ENCODE measurements at places on chromosomes 11 and 22. TPM values are rescaled to one million over a fixed set of nuclear protein-coding genes. Genes with fewer than 3 reads are reported as not detected.
A peak's percentile ranks its signal among the peaks of the same experiment; 100 is the strongest.

The C11orf65 gene
- 1.1 TPM for total RNA-seq

The MYBPC3 gene
- 0.19 TPM for total RNA-seq

The OLFML1 gene
- total RNA-seq: 7.6 TPM

The EMID1 gene
- total RNA-seq: 9.6 TPM

The LINC01488 gene
- not detected for total RNA-seq

The OTOG gene
- 0.06 TPM for total RNA-seq

The ADAMTS15 gene
- 6.2 TPM for total RNA-seq

The MOGAT2 gene
- not detected for total RNA-seq

The NLRP10 gene
- total RNA-seq: not detected

DNA sequence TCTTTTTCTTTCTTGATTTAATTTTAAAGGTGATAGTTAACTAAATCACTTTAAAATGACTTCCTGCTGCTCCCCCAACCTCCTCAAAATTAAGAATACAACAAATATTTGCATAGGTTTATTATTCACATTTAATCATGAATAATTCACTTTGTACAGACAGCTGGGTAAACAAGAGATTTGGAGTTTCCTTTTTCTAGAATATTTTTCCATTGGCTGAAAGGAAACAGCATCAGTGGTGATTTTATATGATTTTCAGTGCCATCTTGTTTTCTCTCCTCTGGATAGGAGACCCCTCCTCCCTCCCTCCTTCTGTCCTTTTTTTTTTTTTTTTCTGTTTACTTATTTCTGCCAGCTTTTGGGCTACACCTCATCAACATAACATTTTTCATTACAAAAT is 60.5 kb downstream of the LIF start:
- no peak overlapping the region for H3K27ac ChIP-seq
- H3K27me3 ChIP-seq: no peaks in the 10 kb centered on the region
- no peak for DNase-seq
- H3K4me1 ChIP-seq: peaks cover 3% of the 10 kb centered on the region
- no peaks in the 10 kb centered on the region for H3K36me3 ChIP-seq
- no peak overlapping the region for H3K4me3 ChIP-seq

DNA sequence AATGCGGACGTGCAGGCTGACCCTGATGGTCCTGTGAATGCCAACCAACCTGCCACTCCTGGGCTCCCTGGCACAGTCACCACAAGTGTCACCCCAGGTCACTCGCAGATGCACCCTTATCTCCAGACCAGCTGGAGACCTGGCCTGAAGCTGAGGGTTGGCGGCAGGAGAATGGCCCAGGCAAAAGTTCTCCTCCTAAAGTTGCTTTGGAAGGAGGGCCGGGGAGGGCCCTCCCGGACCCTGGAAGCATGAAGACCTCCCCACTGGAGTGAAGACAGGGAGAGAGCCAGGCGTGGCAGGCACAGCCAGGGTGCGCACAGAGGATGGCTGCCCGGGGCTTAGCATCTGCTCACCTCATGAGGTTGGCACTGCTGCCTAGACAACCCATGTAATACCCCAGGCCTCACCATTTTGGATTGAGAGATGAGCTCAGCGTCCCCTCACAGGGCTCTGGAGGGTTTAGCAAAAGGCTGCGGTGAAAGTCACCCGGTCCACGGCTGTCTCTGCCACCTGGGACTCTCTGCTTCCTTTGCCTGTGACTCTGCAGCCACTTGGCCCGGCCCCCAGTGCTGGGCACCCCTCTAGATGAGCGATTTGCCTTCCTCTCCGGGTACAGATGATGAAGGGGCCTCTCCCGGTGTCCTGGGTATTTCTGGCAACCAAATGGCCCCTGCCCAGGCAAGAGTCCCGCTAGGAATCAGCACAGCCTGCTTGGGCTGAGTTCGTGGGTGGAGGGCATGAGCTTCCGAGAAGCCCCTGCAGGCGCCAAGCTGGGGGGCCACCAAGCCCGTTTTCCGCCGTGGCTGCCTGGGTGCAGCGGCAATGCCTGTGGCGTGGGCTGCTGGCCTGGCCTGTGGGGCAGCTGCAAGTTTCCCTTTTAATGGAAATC is 48.3 kb upstream of the SEPTIN5 start:
- DNase-seq: no peak
- H3K36me3 ChIP-seq: no peaks in the 10 kb centered on the region
- no peak overlapping the region for H3K27ac ChIP-seq
- H3K4me1 ChIP-seq: no peaks in the 10 kb centered on the region

DNA sequence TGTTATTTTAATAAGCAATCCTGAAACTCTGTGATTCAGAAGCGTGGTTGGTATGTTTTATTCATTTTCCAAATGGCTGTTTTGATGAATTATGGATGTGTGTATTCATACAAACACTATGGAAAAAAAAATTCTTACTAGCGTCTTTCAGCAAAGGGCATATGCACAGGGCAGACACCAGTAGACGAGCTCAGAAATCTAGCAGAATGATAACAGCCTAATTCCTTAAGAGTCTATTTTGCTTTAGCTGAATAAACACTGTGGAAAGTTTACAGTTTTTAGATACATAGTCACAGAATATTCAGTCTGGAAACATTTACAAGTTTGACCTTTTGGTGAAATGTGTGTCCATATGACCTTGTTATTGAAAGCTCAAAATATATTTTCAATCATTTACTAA is 418.8 kb upstream of the LUZP2 start:
- no peaks in the 10 kb centered on the region for H3K27me3 ChIP-seq
- no peak overlapping the region for H3K27ac ChIP-seq
- DNase-seq: no peak
- no peaks in the 10 kb centered on the region for H3K4me1 ChIP-seq
- H3K4me3 ChIP-seq: no peak overlapping the region
- H3K36me3 ChIP-seq: no peaks in the 10 kb centered on the region

GRCh38 chr11:1350086-1350725 is 39.5 kb upstream of the BRSK2 start:
- no peak overlapping the region for H3K27ac ChIP-seq
- no peaks in the 10 kb centered on the region for H3K27me3 ChIP-seq
- no peaks in the 10 kb centered on the region for H3K4me1 ChIP-seq
- H3K4me3 ChIP-seq: no peak overlapping the region
- peak; percentile 44 for DNase-seq
- no peaks in the 10 kb centered on the region for H3K36me3 ChIP-seq

DNA sequence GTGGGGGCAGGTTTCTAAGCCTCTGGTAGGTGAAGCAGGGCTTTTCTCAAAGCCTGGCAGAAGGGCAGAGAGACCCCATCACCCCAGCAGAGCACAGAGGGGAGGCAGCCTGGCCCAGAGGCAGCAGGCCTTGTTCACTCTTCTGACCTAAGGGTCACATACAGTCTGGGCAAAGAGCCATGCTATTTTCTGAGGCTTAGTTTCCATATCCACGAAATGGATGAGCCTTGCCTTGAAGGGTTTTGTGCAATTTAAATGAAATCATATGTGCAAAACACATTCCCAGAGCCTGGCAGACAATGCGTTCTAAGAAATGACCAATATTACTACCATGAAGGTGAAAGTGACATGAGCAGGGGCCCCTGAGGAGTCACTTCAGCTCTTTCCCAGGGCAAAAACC is 44.5 kb downstream of the HIRA start:
- H3K36me3 ChIP-seq: peaks cover 58% of the 10 kb centered on the region
- H3K27me3 ChIP-seq: no peaks in the 10 kb centered on the region
- no peak overlapping the region for H3K27ac ChIP-seq
- no peak for DNase-seq
- no peak overlapping the region for H3K4me3 ChIP-seq
- H3K4me1 ChIP-seq: no peaks in the 10 kb centered on the region

DNA sequence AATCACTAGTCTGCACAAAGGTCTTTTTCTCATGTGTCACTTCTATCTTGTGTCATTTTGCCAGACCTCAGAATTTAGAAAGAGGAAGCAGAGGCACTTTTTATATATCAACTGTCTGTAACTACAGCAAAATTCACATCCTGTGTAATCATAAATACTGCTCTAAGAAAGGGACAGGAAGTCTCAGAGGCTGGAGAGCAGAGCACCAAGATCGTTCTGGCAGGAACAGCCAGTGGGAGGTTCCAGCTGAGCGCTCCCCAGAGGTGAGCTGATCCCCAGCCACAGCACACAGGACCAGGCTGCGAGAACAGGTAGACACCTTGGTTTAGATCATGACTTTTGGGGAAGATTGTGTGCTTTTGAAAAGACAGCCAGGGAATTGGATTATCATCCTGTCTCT is at the start of gene MS4A7:
Gene MS4A7 (plus strand): TSS at position 179 of the 400 bp plus-strand sequence. CDS start 4,610 bp downstream, outside the sequence.
- peak within 1 kb of the TSS; percentile 20 for H3K27ac ChIP-seq
- no peaks in the 10 kb centered on the region for H3K4me1 ChIP-seq
- no peaks in the 10 kb centered on the region for H3K36me3 ChIP-seq
- peak within 1 kb of the TSS; percentile 5 for H3K4me3 ChIP-seq

- H3K27ac ChIP-seq: no peak overlapping the region
- no peaks in the 10 kb centered on the region for H3K27me3 ChIP-seq
- H3K4me3 ChIP-seq: no peak overlapping the region
- no peaks in the 10 kb centered on the region for H3K4me1 ChIP-seq
Measured at GRCh38 chr11:118742304-118742703, 48.7 kb downstream of the DDX6 start.

GRCh38 chr22:42214633-42215415 is 55.6 kb downstream of the TCF20 start:
- H3K4me1 ChIP-seq: peaks cover 11% of the 10 kb centered on the region
- DNase-seq: peak; percentile 69

DNA sequence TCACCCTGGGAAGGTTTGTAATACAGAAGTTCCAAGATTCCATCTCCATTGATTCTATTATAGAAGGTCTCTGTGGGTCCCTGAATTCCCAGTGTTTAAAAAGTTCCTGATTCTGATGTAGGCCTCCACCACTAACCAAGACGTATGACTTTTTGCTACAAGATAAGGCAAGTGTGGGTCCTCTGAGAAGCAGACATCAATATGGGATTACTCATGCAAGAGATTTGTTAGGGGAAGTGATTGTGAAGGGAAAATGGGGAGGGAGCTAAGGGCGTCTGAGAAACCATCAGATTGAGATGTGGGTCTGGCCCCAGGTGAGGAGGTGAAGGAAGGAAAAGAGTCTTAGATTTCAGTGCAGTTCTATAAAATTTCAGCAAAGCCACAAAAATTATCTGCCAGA is 10.2 kb upstream of the LGR4 start:
- no peak for DNase-seq
- H3K4me1 ChIP-seq: no peaks in the 10 kb centered on the region
- H3K27ac ChIP-seq: no peak overlapping the region
- no peaks in the 10 kb centered on the region for H3K27me3 ChIP-seq
- no peak overlapping the region for H3K4me3 ChIP-seq

GRCh38 chr11:70829886-70830272 is 422.5 kb downstream of the SHANK2 start:
- H3K36me3 ChIP-seq: no peaks in the 10 kb centered on the region
- H3K27ac ChIP-seq: no peak overlapping the region
- no peak for DNase-seq
- H3K4me1 ChIP-seq: no peaks in the 10 kb centered on the region

DNA sequence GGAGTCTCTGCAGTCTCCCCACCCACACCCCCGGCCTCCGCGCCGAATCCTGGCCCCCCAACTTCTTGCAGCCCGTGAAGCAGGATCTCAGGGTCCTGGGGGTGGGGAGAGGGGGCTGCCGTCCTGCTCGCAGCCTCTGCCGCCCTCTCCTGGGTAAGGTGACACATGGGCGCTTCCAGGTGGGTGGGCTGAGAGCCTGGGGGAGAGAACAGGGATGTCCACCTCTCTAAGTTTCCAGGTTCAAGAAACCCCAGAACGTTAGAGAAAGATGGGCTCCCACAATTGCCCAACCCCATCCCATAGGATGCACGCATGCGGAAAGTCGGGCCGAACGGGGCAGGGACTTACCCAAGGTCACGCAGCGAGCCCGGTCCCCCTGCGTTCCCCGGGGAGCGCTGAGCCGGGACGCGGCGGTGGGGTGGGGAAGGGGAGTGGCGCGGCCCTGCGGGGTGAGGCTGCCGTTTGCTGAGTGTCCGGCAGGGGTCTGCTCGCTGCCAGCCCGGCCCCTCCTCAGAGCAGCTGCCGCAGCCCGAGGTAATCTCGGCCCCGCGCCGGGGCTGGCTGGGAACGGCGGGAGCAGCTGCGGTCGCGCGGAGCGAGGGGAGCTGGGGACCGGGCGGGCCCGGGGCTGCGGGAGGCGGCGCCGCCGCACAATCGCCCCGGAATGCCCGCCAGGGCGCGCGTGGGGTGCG is 705 bp upstream of the CAPN1 start:
- peak; percentile 91 for DNase-seq
- H3K36me3 ChIP-seq: no peaks in the 10 kb centered on the region
- H3K27ac ChIP-seq: peak overlapping the region; percentile 74
- no peaks in the 10 kb centered on the region for H3K27me3 ChIP-seq

DNA sequence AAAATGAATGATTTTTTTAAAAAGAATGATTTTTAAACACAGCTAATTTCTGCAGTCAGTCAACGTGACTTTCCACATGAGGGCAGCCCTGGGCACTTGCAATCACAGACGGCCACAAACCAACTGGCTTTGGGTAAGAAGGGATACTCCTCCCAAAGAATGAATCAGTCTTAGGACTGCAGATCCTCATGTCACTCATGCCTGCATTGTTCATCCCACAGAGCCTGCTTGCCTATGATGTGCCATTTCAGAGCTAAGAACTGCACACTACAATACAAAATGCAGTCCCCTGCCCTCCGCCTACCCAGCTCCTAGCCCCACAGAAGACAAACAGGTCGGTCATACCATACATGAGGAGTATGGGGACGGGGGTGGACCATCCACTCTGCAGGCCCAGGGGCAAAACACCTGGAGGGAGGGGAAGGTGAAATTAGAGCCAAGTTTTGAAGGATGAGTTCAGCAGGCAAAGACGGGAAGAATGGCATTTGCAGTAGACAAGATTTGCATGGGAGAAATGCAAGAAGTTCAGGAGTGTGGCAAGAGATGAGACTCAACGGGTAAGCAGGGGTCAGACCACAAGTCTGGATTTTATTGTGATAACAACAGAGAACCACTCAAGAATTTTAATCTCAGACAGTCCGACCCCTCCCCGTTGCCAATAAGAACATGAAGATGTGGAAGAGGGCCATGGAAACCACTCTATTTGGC is 24.7 kb downstream of the PACSIN2 start:
- H3K36me3 ChIP-seq: no peaks in the 10 kb centered on the region
- H3K4me1 ChIP-seq: no peaks in the 10 kb centered on the region
- no peak overlapping the region for H3K4me3 ChIP-seq
- no peaks in the 10 kb centered on the region for H3K27me3 ChIP-seq
- no peak for DNase-seq
- no peak overlapping the region for H3K27ac ChIP-seq

- no peak overlapping the region for H3K27ac ChIP-seq
- no peak overlapping the region for H3K4me3 ChIP-seq
- no peak for DNase-seq
- H3K4me1 ChIP-seq: no peaks in the 10 kb centered on the region
- H3K36me3 ChIP-seq: no peaks in the 10 kb centered on the region
Measured at GRCh38 chr22:36743011-36743410, 32.9 kb downstream of the IFT27 start.

DNA sequence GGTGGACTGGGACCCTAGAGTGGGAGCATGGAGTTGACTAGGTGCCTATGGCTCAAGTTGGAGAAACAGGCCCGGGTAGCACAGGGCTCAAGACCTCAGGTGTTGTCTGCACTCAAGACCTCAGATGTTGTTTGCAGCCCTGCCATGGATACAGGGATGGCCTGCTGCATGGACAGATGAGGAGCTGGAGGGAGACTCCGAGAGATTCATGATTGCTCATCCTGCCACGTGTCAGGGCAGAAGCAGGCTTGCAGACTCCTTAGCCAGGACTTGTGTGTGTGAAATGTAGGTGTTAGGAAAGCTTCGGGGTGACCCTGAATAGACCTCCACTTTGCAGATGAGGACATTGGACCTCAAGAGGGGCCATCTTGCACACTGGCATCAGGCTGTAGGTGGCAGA is 921 bp downstream of the CCDC116 start:
- no peak overlapping the region for H3K27ac ChIP-seq
- no peaks in the 10 kb centered on the region for H3K36me3 ChIP-seq
- no peak overlapping the region for H3K4me3 ChIP-seq
- DNase-seq: no peak
- H3K27me3 ChIP-seq: no peaks in the 10 kb centered on the region
- H3K4me1 ChIP-seq: no peaks in the 10 kb centered on the region
